ENCODE measurements at places on chromosomes 4 and X.

GRCh38 chr4:104815665-104816064 is 321.0 kb upstream of the CXXC4 start:
- DNase-seq: no peak

GRCh38 chrX:107272431-107272921 is 66.1 kb downstream of the DNAAF6 start:
- DNase-seq: no peak

DNA sequence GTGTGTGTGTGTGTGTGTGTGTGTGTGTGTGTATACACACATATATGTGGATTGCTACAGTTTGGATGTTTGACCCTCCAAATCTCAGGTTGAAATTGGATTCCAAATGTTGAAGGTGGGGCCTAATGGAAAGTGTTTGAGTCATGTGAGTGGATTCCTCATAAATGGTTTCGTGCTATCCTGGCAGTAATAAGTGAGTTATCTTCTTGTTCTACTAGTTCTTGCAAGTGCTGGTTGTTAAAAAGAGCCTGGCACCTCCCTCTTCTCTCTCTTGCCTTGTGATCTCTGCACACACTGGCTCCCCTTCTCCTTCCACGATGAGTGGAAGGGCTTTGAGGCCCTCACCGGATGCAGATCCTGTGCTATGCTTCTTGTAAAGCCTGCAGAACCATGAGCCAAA is 344.1 kb downstream of the SH2D1A start:
- no peak for DNase-seq

GRCh38 chr4:123327346-123327745 is 69.2 kb upstream of the SPRY1 start:
- no peak for DNase-seq

DNA sequence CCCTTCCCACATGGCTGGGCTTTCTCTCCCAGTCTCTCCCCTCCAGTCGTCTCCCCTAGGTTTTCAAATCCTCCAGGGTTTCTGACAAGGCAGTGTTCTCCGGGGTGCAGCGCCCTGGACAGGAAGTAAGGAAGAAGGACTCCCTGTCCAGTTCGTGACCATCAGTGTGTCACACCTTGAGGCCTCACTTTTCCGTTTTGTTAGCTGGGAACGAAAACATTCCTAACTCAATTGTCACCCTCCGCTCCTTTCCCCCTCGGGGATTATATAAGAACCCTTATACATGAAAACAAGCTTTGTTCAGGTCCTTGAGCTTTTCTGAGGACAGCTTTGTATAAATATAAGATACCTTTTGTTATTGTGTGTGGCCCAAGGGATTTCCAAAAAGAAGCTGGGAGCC is 92.1 kb downstream of the KDR start:
- no peak for DNase-seq

DNA sequence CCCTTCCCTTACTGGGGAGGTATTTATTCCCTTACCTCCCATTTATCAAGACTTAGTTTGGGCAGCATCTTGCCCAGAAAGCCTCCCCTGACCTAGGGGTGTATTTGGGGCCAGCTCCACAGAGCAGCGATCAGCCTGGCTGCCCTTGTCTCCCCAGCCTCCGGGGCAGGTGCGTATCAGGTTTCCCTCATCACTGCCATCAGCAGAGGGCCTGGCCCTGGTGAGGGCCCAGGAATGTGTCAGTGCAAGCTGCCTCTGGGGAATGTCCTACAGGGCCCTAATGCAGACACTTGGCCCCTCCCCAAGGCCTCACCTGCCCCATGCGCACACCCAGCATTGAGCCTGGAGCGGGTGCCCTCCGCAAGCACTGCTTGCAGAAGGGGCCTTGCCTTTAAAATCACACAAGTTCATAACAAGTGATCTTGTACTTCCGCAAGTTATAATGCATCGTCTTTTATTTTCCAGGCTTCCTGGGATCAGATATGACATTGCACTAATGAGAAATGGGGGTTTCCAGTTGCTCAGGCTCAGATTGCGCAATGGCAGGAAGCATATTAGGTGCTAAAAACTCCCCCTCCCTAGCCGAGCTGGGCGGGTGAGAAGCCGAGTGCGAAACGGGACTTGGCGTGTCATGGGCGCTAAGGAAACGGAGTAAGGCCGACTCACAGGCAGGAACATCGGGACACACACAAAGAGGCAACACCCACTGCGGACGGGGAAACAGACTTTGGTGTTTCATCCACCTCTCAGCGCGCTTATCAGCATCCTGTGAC is 25.4 kb upstream of the AFAP1 start:
- no peak for DNase-seq

DNA sequence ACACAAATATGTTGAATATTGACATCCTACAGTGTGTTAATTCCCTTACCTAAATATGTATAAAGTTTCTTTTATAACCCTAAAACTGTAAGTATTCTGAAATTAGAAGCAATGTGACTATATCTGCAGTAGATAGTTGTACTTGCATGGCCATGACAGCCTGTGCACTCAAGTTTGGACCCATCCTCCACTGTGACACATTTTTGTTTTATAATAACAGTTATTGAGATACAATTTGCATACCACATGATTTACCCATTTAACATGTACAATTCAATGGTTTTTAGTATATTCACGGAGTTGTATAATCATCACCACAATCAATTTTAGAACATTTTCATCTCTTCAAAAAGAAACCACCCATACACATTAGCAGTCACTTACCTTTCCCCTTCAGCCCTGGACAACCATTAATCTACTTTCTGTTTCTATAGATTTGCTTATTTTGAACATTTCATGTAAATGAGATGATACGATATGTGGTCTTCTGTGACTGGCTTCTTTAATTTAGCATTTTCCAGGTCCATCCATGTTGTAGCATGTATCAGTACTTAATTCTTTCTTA is 29.6 kb downstream of the HERC3 start:
- no peak for DNase-seq

GRCh38 chr4:84500386-84501201 is 1.5 kb upstream of the NKX6-1 start:
- DNase-seq: no peak

GRCh38 chrX:155231163-155231562 is 14.9 kb downstream of the VBP1 start:
- no peak for DNase-seq

DNA sequence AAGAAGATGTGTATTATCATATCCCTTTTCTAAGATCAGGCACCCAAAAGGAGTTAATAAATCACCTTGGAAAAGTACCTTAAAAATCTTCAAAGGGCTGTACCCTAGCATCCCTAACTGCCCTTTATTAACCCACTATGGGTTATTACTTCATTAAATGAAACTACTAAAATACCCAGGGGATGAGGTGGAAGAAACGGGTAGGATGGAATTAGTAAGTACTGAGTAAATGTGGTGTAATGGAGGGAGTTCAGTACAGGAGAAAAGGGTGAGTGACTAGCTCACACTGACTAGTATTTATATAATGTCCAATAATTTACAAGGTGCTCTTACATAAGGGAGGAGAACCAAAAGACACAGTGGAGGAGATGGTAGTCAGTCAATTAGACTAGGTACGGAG is 51.0 kb upstream of the RASGEF1B start:
- no peak for DNase-seq

- no peak for DNase-seq
Measured at GRCh38 chr4:13647031-13647430, 19.5 kb upstream of the BOD1L1 start.

GRCh38 chrX:1274786-1275185 is 6.2 kb downstream of the CSF2RA start:
- no peak for DNase-seq
